ENCODE measurements at places on chromosomes 2 and 18. TPM values are rescaled to one million over a fixed set of nuclear protein-coding genes. Genes with fewer than 3 reads are reported as not detected.
A peak's percentile ranks its signal among the peaks of the same experiment; 100 is the strongest.

- H3K4me3 ChIP-seq: peak within 1 kb of the TSS; percentile 85
- H3K36me3 ChIP-seq: peaks cover 27% of the 10 kb centered on the region
- DNase-seq: peak; percentile 55
- peak within 1 kb of the TSS; percentile 54 for H3K27ac ChIP-seq
- H3K27me3 ChIP-seq: peaks cover 69% of the 10 kb centered on the region
These were observed at the start of gene WNT10A for GRCh38 chr2:218880102-218880858. TSS of gene WNT10A (plus strand) at chr2:218880852. CDS start at chr2:218880996, 144 bp downstream.

DNA sequence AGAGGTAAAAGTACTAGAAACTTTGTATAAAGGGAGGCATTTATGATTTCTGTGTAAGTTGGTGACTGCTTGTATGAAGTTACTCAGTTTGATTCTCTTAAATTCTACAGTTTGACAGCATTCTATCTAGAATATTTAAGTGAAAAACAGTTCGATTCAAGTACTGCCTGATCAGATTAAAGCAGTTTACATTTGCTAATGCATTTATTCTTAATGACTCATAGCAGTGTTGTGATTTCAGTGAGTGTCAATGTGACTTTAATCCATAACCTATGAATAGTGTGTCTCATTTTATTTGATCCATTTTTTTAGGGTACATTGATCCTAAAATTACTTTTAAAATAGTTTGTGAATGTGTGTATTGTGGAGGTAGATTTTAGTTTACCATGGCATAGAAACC is 35.7 kb downstream of the WDR43 start:
- no peak overlapping the region for H3K27ac ChIP-seq
- H3K4me3 ChIP-seq: no peak overlapping the region
- no peaks in the 10 kb centered on the region for H3K4me1 ChIP-seq
- DNase-seq: no peak
- peaks cover 80% of the 10 kb centered on the region for H3K36me3 ChIP-seq
- H3K27me3 ChIP-seq: no peaks in the 10 kb centered on the region

DNA sequence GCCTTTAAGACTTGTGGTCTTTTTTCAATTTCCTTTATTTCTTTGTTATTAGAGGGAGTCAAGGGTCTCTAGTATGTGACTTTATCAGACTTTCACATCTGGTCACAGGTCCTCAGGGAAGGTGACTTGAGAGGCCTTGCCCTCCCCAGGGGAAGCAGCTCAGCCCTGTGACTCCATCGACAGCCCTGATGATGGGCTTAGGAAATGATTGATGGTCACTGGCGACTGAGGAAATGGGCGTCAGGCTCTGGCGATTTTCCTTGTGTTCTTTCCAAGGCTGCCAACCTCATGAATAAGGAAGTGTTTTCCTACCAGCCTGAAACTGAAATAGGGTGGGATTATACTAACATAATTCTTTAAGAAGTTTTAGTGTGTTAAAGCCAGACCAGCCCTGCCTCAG is 21.1 kb downstream of the SERPINE2 start:
- peaks cover 10% of the 10 kb centered on the region for H3K4me1 ChIP-seq
- no peaks in the 10 kb centered on the region for H3K36me3 ChIP-seq
- H3K4me3 ChIP-seq: no peak overlapping the region
- no peak overlapping the region for H3K27ac ChIP-seq
- no peaks in the 10 kb centered on the region for H3K27me3 ChIP-seq
- no peak for DNase-seq

- peaks cover 16% of the 10 kb centered on the region for H3K36me3 ChIP-seq
- peak overlapping the region; percentile 82 for H3K27ac ChIP-seq
- H3K27me3 ChIP-seq: no peaks in the 10 kb centered on the region
- H3K4me1 ChIP-seq: peaks cover 63% of the 10 kb centered on the region
- no peak overlapping the region for H3K4me3 ChIP-seq
- no peak for DNase-seq
These were observed 182.2 kb downstream of the ANAPC1 start for GRCh38 chr2:111701798-111702118.

- peak overlapping the region; percentile 95 for H3K27ac ChIP-seq
- H3K4me1 ChIP-seq: peaks cover 9% of the 10 kb centered on the region
- H3K4me3 ChIP-seq: peak overlapping the region; percentile 92
- peak; percentile 63 for DNase-seq
- H3K36me3 ChIP-seq: peaks cover 44% of the 10 kb centered on the region
These were observed 673 bp upstream of the SMCHD1 start for GRCh38 chr18:2654928-2655177.

- H3K36me3 ChIP-seq: no peaks in the 10 kb centered on the region
- H3K4me1 ChIP-seq: peaks cover 16% of the 10 kb centered on the region
- H3K4me3 ChIP-seq: no peak overlapping the region
- H3K27ac ChIP-seq: no peak overlapping the region
- H3K27me3 ChIP-seq: no peaks in the 10 kb centered on the region
These were observed 149.1 kb upstream of the MGAT5 start for GRCh38 chr2:134104754-134105153.

DNA sequence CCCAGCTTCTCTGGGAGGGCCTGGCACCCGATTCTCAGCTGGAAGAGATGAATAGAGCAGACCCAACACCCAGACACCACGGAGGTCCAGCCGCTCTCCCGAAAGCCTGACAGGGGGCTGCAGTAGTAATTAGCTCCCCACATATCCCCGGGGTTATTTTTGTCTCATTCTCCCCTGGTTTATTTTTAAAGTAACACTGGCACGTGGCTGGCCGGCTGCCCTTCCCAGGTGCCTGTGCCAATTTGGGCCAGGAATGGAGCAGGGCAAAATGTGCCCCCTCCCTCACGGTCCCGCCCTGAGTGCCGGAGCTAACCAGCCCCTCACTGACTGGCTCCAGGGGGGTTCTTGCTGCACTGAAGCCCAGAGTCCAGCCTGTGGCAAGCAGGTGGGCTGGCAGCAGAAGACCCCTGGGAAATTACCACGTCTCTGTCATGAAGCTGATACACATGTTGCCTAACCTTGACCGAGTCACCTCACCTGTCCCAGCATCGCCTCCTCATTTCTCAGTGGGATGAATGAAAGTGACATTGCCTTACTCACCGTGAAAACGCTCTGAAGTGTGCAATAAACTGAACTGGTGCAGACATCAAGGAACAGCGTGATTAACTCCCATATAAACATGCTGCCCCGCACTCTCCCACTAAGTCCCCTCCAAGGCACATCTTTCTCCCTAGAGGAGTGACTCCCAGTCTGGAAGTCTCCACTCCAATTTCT is 18.4 kb downstream of the KCNK3 start:
- no peaks in the 10 kb centered on the region for H3K36me3 ChIP-seq
- no peaks in the 10 kb centered on the region for H3K4me1 ChIP-seq
- no peak overlapping the region for H3K4me3 ChIP-seq
- peaks cover 83% of the 10 kb centered on the region for H3K27me3 ChIP-seq
- H3K27ac ChIP-seq: no peak overlapping the region

DNA sequence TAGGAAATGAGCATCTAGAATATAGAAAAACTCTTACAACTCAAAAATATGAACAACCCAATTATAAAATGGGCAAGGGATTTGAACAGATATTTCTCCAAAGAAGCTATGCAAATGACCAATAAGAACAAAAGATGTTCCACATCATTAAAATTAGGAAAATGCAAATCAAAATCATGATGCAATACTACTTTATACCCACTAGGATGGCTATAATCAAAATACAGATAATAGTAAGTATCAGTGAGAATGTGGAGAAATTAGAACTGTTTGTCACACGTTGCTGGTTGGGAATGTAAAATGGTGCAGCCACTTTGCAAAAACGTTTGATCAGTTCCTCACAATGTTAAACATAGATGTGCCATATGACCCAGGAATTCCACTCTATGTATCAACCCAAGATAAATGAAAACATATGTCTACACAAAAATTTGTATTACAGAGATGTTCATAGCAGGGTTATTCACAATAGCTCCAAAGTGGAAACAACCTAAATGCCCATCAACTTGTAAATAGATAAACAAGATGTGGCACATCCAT is 558.4 kb downstream of the SLC4A3 start:
- H3K4me3 ChIP-seq: no peak overlapping the region
- no peak overlapping the region for H3K27ac ChIP-seq
- H3K4me1 ChIP-seq: peaks cover 29% of the 10 kb centered on the region

DNA sequence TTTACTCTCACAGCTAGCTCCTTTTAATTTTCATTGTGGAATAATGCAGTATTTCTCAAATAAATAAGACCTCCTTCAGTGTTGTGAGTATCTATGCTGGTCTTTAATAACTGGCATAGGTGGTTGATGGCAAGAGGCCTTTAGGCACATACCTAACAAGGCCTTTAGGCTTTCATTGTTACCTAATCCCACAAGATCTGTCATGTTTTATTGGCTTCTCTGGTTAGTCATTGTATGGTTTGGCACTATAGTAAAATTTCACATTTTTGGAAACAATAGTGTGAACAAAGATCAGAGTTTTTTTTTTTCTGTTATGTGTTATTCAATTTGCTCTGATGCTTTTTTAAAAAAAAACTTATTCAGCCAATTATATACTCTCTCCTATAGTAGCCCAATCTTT is 89.8 kb upstream of the NEUROD1 start:
- peaks cover 56% of the 10 kb centered on the region for H3K4me1 ChIP-seq
- H3K36me3 ChIP-seq: no peaks in the 10 kb centered on the region
- no peak for DNase-seq
- no peak overlapping the region for H3K4me3 ChIP-seq

- no peak overlapping the region for H3K27ac ChIP-seq
- no peaks in the 10 kb centered on the region for H3K27me3 ChIP-seq
- DNase-seq: no peak
- no peak overlapping the region for H3K4me3 ChIP-seq
- no peaks in the 10 kb centered on the region for H3K36me3 ChIP-seq
These were observed 981.4 kb downstream of the TMEM182 start for GRCh38 chr2:103743195-103743594.

DNA sequence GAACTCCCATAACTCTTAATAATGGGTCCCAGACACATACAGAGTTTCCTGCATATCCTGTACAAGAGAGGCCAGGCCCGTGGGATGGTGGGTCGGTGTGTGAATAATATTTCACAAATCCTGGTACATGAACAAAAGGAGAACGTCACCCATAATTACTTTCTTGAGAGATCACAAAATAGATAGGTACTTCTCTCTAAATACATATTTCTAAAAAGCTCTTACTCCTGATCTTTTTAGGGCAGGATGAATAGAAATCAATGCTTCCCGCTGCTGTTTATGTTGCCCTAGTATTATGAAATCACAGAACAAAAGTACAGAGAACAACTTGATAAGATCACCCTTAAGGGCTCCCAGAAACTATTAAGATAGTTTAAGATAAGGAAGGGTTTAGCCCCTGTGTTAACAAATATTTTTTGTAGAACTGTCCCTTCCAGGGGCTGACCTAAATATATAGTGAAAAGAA is 5.4 kb downstream of the IRS1 start:
- no peak for DNase-seq
- peak overlapping the region; percentile 87 for H3K4me3 ChIP-seq
- peaks cover 65% of the 10 kb centered on the region for H3K4me1 ChIP-seq
- H3K36me3 ChIP-seq: peaks cover 74% of the 10 kb centered on the region
- peak overlapping the region; percentile 81 for H3K27ac ChIP-seq

DNA sequence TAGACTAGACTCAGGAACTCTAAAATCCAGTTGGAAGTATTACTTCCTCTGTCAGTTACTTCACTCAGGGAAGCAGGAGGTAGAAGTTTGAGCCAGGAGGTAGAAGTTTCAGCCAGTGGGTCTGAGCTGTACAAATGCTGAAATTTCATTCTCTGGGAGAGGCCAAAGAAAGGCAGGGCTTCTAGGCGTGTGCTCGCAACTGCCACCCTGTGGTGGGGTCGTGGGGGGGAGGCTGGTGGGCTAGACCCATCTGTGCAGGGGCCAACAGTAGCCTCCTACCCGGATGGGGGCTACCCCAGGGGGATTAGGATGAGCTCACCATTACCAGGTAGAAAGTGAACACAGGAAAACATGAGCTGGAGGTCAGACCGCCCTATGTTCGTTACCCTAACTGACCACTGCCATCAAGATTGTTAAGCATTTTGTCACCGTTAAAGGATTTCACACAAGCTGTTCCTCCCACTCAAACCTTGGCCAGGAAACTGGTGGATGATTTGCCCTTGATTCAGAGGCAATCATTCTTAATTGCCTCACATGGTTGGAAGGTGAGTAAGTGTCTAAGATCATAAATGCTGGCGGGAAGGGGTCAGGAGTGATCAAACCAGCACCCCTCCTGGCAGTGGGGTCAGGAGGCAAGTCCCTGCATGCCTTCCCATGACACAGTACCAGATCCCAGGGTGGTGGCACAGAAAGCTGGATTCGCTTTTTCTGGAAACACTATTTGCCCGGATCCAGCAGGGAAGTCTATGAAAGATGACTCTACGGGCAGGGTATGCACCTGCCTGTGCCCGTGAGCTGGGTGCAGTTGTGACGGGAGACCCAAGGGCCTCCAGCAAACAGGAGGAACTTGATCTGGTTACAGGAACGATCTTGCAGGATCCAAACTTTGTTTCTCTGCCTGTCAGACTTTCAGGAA is 5.2 kb upstream of the FHL2 start:
- peak; percentile 66 for DNase-seq
- no peaks in the 10 kb centered on the region for H3K27me3 ChIP-seq
- peaks cover 35% of the 10 kb centered on the region for H3K4me1 ChIP-seq

DNA sequence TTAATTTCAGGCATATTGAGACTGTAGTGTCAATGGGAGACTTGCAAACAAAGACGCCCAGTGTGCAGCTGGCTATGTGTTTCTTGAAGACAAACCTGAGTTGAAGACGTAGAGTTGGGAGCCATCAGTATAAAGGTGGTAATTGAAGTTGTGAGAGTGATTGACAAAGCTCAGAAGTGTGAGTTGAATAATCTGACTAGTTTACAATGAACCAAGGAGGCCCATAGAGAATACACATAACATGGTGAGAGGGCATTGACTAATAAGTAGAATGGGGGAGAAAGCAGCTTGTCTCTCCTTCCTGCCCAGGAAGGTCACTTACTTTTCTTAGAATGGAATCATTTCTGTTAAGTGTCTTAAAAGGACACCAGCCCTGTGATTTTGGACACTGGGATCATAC is 14.1 kb downstream of the SP110 start:
- peaks cover 17% of the 10 kb centered on the region for H3K4me1 ChIP-seq
- H3K27ac ChIP-seq: no peak overlapping the region
- H3K4me3 ChIP-seq: no peak overlapping the region
- peaks cover 4% of the 10 kb centered on the region for H3K36me3 ChIP-seq
- H3K27me3 ChIP-seq: no peaks in the 10 kb centered on the region

DNA sequence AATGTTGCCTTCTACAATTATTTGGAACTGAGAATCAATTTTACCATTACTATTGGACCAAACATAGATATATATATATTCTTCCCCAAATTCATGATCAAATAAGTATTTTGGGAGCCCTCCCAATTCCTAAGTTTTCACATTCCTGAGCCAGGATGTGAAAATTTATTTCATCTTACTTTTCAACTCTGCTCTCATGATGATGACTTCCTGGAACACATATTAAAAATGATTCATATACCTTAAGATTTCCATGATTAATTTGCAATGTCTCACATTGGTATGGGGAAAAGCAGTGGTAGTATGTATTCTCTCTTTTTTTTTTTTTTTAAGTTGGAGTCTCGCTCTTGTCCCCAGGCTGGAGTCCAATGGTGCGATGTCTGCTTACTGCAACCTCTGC is 596.1 kb upstream of the ZEB2 start:
- peaks cover 1% of the 10 kb centered on the region for H3K4me1 ChIP-seq
- no peaks in the 10 kb centered on the region for H3K36me3 ChIP-seq
- H3K4me3 ChIP-seq: no peak overlapping the region
- H3K27ac ChIP-seq: no peak overlapping the region
- DNase-seq: no peak

GRCh38 chr2:7588295-7588694 is 671.1 kb downstream of the RNF144A start:
- H3K27me3 ChIP-seq: peaks cover 4% of the 10 kb centered on the region
- H3K36me3 ChIP-seq: no peaks in the 10 kb centered on the region
- no peak overlapping the region for H3K4me3 ChIP-seq
- no peak overlapping the region for H3K27ac ChIP-seq
- no peak for DNase-seq
- no peaks in the 10 kb centered on the region for H3K4me1 ChIP-seq

The MTHFD2 gene
- total RNA-seq: 205 TPM

The APOB gene
- total RNA-seq: 0.05 TPM

All from Calu3 (cell line).